ENCODE measurements at places on chromosomes 12 and 14.
A peak's percentile ranks its signal among the peaks of the same experiment; 100 is the strongest.

DNA sequence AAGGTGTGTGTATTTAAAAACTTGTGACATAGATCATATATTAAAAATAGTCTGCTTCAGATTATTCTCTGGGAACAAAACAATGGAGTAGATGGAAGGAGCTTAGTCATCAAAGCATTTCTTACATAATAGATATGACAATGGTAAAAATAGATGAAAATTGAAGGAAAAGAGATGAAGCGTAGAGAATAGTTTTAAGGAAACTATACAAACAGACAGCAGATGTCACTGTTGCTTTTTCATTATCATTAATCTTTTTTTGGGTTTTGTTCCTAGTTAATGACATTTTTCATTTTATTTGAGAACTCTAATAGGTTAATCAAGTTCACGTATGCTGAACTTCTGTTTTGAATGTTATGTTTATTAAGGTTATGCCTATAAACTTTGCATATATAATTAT lies 149.2 kb upstream of the FBXO33 start:
- no peak for DNase-seq

- DNase-seq: no peak
These were observed 32.5 kb upstream of the YAF2 start for GRCh38 chr12:42270596-42270995.

GRCh38 chr12:33752854-33753253 lies 269.4 kb upstream of the ALG10 start:
- DNase-seq: no peak

DNA sequence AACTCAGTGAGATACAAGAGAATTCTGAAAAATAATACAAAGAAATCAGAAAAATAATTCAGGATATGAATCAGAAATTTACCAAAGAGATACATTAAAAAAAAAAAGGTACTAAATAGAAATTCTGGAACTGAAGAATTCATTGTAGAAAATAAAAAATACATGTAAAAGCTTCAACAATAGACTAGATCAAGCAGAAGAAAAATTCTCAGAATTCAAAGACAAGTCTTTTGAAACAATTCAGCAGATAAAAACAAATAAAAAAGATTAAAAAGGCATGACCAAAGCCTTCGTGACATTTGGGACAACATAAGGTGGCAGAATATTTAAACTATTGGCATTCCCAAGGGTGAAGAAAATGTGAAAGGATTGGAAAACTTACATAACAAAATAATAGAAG lies 133.1 kb upstream of the CNOT2 start:
- no peak for DNase-seq

GRCh38 chr12:11836282-11837151 lies 187.0 kb downstream of the ETV6 start:
- DNase-seq: no peak

GRCh38 chr12:104682790-104683279 lies 226.1 kb downstream of the CHST11 start:
- DNase-seq: peak; percentile 55

DNA sequence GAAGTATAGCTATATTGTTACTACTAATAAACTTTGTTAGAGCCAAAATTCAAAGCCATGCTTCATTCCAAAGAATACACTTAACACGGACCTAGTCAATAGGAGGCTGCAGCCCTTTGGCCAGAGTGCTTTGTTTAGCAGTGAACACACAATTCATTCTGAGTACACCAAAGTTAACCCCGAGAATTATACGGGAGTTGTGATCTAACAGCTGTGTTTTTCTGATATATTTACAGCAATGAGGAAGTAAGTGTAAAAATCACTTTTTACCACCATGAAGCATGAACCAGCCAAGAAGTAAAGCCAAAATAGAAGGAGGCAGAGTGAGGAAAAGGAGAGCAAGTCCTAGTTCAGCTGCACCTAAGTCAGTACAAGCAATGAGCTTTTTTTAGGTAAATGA lies 156.8 kb upstream of the PDE3A start:
- no peak for DNase-seq

- DNase-seq: no peak
These were observed 24.0 kb downstream of the ADGRD1 start for GRCh38 chr12:130977743-130978095.

DNA sequence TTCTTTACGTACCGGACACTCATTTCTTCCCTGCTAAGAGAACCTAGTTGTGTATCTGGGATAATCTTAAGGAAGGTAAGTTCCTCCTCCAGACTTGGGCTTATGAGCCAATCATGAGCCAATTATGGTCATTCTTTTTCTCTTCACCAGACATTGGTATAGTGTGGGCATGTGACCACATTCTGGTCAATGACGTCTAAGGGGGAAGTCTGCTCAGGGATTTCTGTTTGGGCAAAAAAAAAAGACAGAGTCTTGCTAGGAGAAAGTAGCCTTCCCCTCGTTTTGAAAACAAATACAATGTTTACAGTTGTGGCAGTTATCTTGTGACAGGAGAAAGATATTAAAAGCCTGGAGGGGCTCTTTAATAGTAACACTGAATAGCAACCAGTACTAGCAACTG lies 20.1 kb upstream of the PLXNC1 start:
- DNase-seq: no peak

DNA sequence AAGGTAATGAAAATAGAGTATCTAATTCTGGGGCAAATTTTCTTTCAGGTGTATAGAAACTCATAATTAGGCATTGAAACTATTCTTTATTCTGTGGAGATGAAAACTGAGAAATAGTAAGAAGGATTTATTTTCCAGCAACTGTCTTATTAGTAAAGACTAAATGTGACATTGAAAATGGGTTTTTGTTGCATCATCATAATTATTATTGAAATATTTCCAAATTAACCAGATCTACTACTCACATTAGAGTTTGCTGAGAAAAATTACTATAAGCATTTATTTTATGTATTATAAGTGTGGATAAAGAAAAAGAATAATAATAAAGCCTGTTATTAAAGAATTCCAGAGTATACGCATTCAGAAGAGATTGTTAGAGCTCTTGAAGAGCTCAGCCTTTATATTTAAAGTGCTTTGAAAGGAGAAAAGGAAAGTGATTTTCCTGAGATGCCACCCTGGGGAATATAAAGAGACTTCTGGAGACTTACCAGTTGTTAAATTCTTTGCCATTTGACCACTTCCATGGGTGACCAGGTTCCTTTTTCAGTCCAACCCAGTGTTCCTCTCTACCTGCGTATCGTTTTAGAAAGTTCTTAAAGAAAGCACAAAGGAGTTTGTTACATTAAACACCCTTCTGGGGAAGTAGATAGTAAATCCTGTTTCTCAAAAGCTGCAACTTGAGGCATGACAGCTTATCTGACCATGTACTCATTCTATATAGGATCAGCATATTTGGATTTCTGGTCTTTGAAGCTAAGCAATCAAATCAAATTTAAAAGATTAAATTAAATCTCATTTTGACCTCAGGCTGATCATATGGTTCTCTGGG lies 6.4 kb downstream of the CD69 start:
- DNase-seq: no peak

DNA sequence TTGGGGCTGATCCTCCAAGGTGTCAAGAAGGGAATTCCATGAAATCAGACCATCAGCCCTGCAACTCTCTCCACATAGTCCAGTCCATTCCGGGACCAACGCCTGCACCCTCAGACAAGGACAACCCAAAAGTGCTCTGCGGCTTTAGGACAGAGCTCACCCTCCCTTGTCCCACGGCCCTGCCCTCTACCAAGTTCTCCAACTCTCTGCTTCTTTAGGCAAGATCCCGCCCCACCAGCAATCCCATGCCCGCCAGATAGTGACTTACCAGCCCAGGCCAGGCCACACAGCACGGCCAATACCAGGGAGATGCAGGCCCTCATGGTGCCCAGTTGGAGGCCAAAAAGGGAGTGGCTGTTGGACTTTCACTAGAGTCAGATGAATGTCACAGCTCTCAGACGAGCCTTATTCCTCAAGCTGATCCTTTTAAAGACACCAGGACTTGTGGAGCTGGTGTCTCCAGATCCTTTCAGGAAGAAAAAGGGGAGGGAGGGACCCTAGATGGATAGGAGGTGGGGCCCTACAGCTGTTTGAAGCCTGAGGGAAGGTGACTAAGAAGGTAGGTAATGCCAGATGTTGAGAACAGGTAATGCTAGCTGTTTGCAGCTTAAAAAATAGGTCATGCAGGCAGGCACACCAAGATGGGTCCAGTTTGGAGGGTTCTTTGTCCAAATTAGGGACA lies at the start of gene ENDOU:
Gene ENDOU, minus strand, starts transcription at position 400 of the 682 bp plus-strand sequence. Its CDS starts 77 bp downstream, at position 323.
- DNase-seq: no peak

GRCh38 chr12:123061441-123062205 lies 81.1 kb downstream of the ARL6IP4 start:
- no peak for DNase-seq

GRCh38 chr14:93375673-93376156 lies 28.7 kb downstream of the COX8C start:
- DNase-seq: no peak

- no peak for DNase-seq
These were observed 62.9 kb upstream of the HIF1A start for GRCh38 chr14:61632401-61632800.

GRCh38 chr12:116060764-116061163 lies 216.7 kb downstream of the MED13L start:
- no peak for DNase-seq

DNA sequence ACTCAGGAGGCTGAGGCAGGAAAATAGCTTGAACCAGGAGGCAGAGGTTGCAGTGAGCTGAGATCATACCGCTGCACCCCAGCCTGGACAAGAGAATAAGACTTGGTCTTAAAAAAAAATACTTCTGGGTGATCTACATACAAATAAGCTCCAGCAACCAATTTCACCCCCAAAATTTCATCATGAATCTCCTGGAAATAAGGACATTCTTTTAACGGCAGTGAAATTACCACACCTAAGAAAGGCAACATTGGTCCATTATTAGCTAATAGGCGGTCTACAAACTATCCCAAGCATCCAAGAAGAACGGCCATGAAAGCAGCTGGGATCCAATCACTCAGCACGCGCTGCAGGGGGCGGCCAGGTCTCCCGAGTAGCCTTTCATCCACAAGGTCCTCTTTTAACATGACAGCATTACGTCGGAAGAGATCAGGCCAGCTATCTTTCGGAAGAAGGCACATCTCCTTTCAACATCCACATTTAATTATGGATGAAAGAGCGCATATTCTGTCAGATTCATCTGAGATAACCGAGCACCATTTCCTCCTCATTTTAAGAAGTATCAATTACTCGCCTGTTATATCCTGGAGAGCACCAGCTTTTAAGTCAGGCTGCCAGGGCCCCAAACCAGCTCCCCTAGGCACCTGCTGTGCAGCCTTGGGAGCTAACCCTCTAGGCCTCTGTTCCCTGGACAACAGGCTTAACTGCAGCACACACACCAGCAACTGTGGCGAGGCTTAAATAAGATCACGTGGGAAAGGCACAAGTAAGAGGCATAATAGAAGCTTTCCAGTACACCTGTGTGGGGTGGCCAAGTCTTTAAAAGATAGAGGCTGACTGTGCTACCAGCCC lies 4.2 kb downstream of the SLC15A4 start:
- DNase-seq: no peak

DNA sequence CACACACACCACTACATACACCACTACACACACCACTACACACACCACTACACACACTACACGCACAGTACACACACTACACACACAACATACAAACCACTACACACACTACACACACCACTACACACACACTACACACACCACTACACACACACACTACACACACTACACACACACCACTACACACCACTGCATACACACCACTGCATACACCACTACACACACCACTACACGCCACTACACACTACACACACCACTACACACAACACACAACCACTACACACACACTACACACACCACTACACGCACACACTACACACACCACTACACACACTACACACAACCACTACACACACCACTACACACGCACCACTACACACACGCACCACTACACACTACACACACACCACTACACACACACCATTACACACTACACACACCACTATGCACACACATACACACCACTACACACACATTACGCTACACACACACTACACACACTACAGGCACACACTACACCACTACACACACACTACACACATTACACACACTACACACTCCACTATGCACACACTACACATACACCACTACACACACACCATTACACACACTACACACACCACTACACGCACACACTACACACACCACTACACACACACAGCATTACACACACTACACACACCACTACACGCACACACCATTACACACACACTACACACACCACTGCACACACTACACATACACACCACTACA lies 12.5 kb downstream of the NOC4L start:
- no peak for DNase-seq

DNA sequence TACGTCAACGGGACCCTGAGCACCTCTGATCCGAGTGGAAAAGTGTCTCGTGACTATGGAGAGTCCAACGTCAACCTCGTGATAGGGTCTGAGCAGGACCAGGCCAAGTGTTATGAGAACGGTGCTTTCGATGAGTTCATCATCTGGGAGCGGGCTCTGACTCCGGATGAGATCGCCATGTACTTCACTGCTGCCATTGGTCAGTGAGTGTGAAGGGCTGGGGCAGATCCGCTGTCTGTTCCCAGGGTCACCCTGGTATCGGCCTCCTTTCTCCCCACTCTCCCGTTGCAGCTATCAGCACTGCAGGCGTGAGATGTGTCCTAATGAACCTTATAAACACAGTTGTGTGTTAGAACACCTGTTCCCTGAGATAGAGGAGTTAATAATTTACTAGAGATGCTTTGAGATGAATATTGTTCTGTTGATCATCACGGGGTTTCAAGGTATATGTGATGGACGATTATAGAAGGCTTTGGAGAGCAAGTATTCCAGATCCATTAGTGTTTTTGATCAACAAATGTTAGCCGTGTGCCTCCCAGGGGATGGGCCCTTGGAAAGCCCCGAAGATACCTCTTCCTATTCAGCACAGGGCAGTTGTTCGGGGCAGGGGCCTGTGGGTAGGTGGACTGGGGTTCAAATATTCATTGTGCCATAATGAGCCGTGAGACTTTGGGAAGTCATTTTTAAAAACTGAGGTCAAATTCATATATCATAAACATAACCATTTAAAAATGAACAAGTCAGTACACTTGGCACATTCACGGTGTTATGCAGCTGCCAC lies 33.6 kb downstream of the ADGRD1 start:
- DNase-seq: no peak

GRCh38 chr14:81980601-81981306 lies 447.1 kb upstream of the SEL1L start:
- DNase-seq: no peak

DNA sequence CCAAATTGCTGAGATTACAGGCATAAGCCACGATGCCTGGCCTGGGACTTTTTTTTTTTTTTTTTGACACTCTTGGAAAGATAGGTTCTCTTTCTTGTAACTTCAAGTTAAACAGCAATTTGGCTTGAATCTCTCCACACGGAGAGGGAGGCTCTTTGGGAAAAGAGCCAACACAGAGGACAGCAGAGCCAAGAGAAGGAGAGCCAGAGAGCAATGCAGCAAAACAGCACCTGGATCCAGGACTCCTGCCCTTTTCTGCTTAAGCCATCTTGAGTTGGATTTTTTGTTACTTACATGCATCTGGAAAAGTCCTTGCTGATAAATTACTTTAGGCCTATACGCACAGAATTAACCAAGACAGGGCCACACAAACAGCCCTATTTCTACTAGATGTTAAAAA lies 176.8 kb downstream of the APAF1 start:
- no peak for DNase-seq

GRCh38 chr12:11731455-11731854 lies 82.0 kb downstream of the ETV6 start:
- no peak for DNase-seq

GRCh38 chr14:39145266-39145966 lies 24.7 kb downstream of the TRAPPC6B start:
- DNase-seq: no peak

GRCh38 chr14:78164226-78164853 lies 5.8 kb upstream of the NRXN3 start:
- peak; percentile 2 for DNase-seq

Measured in T-helper 1 cell (primary cell).